Kidney (tissue), 22 donors: ENCODE measurements at places on chromosomes 5 and 9. TPM values are rescaled to one million over a fixed set of nuclear protein-coding genes. Genes with fewer than 3 reads are reported as not detected.

DNA sequence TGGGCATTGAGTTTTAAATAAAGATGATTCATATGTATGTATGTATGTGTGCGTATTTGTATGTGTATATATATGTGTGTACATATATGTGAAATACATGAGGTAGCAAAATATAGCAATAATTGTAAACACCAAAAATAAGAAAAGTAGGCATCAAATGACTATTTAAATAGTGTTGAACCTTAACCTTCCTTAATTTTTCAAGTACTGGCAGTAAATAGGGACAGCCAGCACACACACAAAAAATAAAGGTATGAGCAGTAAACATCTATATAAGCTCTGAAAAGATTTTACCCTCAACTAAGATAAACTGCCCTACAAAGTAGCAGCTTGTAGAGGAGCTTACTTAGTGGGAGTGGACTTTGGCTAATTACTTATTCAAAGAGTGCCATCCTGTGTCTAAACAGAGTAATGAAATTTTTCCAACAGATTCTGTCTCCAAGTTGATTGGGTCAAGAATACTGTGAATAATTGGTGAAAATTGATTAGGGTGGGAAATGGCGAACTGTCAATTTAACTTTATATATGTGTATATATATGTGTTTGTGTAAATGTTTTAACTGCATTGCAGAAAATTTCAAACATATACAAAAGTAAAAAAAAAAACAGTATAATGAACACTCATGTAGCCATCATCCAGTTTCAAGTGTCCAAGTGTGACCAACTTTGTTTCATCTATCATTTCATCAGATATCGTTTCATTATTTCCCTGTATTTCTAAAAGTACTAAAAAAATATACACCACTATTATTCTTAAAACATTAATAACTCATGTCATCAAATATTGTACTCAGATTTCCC lies 2.0 kb upstream of the ADAMTS6 start:
- DNase-seq = no peak

DNA sequence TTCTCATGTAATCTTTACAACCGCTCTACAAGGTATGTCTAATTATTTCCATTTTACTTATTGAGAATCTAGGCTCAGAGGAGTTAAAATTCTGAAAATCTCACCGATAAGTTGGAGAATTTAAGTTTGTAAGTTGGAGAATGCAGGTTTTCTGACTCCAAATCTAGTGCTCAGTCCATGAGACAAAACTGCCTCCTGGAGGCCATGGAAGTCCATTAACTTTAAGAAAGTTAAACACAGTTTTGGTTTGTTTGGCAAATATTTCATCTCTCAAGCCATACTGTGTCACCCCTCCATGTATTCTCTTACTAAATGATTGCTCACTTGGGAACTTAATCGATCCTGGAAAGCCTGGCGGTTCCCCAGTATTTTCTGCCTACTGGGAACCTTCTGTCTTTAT lies 52.6 kb downstream of the INIP start:
- no peak for DNase-seq

GRCh38 chr5:123450640-123451039 lies 27.4 kb upstream of the CEP120 start:
- DNase-seq = peak; percentile 81

DNA sequence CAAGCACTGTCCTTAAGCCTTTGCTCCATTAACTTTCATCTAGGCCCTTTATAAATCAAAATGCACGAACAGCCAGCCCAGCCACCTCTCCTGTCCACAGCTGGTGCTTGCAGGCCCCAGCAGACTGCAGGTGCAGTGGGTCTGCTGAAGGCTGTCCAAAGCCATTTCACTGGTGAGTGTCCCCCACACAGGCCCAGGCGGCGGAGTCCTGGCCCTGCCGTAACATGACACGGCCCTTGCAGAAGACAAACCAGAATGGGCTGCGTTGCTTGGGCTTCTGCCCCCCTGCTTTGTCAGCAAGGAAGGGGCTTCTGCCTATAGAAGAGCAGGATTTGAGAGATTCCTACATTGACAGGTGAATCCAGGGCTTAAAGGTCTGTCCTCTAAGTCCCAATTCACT lies 188.6 kb downstream of the NR3C1 start:
- peak; percentile 81 for DNase-seq

GRCh38 chr9:6973762-6974161 lies 216.0 kb downstream of the KDM4C start:
- no peak for DNase-seq

DNA sequence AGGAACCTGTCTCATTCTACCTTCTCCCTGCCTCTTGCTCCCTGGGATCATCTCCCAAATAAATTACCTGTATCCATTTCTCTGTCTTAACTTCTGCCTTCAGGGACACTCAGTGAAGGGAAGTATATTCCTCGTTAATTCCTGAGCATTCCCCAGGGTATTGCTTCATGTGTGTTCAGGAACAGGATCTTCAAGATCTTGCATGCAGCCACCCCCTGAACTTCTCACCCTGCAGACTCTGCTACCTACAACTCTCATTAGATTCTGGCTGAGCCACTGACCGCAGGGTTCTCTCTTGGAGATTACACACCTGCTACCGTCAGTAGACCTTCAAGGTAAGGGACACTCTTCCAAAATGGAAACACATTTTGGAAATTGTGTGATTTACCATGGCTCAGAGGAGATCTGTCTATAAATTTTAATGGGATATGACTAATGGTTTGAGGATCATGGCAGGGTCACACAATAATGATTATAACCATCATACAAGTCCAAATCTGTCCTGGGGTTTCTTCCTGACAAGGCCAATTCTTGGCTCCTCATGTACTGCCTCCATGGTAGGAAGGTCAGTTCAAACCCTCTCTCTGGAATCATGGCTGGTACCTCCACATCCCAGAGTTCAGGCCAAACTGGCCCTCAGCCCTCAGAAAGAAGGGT lies 38.9 kb upstream of the UGCG start:
- DNase-seq = no peak

- DNase-seq = no peak
These were observed 282.5 kb downstream of the ICE1 start for GRCh38 chr5:5705010-5705409.

DNA sequence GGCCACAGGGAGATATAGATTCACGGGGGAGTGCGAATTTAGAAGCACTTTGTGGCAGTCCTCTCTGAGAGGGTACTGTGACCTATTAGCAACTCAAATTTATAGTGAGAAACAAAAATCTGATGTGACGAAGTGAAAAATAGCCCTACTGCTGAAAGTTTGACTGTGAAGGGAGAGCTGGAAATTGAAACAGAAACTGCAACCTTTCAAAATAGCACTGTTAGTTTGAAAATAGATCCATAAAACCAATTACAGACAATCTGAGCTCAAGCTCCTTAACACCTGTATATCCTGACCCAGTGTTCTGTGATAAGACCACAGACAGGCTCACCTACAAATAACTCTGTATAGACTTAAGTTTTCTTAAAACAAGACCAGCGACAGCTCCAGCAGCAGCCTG lies 420.1 kb downstream of the IRX1 start:
- DNase-seq = no peak

GRCh38 chr5:104345222-104346016 lies 782.8 kb upstream of the NUDT12 start:
- no peak for DNase-seq

GRCh38 chr9:123232332-123232731 lies 36.1 kb downstream of the STRBP start:
- DNase-seq = no peak

- DNase-seq = no peak
These were observed 25.1 kb downstream of the TBC1D2 start for GRCh38 chr9:98230304-98230703.

GRCh38 chr9:137194909-137195308 lies 5.6 kb downstream of the TPRN start:
- no peak for DNase-seq

GRCh38 chr5:81825237-81825636 lies 74.3 kb upstream of the SSBP2 start:
- no peak for DNase-seq

GRCh38 chr9:14379280-14379679 lies 65.3 kb upstream of the NFIB start:
- no peak for DNase-seq

- DNase-seq = no peak
These were observed 14.7 kb downstream of the NUP214 start for GRCh38 chr9:131140112-131140511.

GLT6D1 gene
- total RNA-seq = not detected

IZUMO3 gene
- total RNA-seq = not detected

FASTKD3 gene
- 11.3 TPM for total RNA-seq

MARVELD2 gene
- 41.2 TPM for total RNA-seq

AGTPBP1 gene
- 25.8 TPM for total RNA-seq
